Activated naive CD4-positive, alpha-beta T cell (primary cell): ENCODE measurements at places on chromosomes 5 and 9.

DNA sequence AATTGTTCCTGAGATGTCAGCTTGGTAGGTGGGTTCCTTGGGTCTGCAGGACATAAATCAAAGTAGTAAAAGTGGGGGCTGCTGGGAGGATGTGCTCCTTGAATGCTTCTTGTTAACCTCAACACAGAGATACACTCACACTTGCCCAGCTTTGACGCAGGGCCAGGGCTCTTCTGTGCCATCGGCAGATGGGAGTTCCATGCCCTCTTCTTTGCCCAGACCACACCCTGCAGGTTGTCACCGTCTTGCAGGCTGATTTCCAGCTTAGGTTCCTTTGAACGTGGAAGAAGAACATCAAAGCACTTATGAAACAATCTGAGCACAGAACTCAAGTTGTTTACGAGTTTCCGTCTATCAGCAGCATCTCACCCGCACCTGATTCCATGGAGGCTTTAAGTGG is 11.0 kb downstream of the DBH start:
- DNase-seq, result no peak

GRCh38 chr5:83991566-83992224 is 271.0 kb upstream of the HAPLN1 start:
- no peak for DNase-seq

- no peak for DNase-seq
Measured at GRCh38 chr5:135571902-135572301, 6.9 kb downstream of the CXCL14 start.

- no peak for DNase-seq
Measured at GRCh38 chr9:97903177-97903576, 19.1 kb downstream of the TRMO start.

- DNase-seq, result no peak
Measured at GRCh38 chr5:31047621-31048020, 145.9 kb upstream of the CDH6 start.

DNA sequence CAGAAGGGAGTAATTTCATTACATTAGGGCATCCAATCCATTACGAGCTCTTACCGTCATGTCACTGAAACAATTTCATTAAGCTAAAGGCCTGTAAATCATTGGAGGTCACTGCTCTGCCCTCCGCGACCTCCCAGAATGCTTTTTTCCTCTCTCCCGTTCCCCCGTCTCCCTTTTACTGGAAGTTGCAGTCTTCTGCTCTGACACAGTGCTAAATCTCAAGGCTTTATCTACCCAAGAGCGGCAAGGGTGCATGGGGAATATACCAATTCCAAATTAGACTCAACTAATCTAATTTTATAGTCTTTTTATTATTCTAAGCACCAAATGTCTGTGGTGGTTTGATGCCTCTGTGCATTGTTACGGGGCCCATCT is 265.7 kb upstream of the PANK3 start:
- DNase-seq, result no peak

DNA sequence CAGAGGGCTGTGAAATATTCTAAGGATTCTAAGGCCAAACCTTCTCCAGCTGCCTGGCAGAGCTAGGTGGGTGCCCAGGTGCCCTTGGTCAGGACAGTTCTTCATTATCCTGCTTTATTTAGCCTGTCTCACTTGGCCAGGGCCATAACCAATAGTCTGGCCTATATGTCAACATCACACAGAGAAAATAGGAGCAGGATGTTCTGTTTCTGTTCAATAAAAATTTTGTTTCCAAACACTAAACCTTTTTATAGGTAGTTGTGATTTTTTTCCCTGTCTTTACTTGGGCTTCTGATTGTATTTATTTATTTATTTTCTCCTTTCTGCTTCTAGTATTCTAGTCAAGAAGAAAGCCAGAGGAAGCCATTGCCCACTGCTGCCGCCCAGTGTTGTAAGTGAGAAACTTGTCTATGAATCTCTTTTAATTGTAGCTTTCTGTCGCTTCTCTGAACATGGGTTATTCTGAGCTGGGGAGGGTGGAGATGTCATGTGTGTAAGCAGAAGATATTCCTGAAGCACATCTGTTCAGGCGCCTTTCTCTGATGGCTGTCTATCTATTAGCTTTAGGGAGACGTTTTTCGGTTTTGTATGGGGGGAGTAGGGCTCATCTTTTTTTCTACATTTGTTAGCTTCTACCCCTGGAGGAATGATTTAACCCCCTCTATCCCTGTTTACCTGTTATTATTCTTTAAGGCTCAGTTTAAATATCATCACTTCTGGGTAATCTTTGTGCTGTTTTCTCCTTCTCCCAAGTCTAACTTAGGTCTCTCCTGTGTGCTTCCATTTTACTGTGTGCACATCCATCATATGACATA is 97.1 kb downstream of the UNC13B start:
- no peak for DNase-seq

GRCh38 chr5:153964880-153965645 is 73.6 kb downstream of the FAM114A2 start:
- no peak for DNase-seq

GRCh38 chr9:120895951-120896350 is 19.0 kb upstream of the PHF19 start:
- no peak for DNase-seq
